ENCODE measurements at places on chromosomes 1 and 21. TPM values are rescaled to one million over a fixed set of nuclear protein-coding genes. Genes with fewer than 3 reads are reported as not detected.
A peak's percentile ranks its signal among the peaks of the same experiment; 100 is the strongest.

DNA sequence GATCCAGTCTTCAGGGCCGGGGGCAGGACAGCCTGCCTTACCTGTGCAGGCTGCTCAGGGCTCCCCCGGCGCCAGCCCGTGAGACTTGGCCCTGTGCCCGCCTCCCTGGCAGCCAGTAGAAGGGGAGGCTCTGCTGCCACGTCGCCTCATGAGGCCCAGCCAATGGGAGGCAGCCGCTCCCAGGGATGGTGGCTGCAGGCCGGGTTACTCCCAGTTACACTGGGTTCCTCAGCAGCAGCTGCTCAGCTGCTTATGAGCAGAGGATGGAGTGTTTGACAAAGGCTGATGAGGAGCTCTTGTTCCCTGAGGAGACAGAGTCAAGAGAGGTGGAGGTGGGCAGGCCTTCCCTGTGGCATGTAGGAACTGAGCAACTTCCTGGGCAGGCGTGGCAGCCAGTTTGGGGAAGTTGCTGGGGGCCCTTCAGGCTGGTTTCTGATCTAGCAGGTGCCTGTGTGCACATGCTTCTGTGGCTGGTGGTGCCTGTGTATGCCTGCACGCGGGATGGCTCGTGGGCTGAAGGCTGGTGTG, 5.5 kb downstream of the MFSD2A start:
- peak overlapping the region; percentile 7 for H3K27ac ChIP-seq
- H3K4me3 ChIP-seq, result no peak overlapping the region
- H3K4me1 ChIP-seq, result peaks cover 22% of the 10 kb centered on the region
- no peaks in the 10 kb centered on the region for H3K36me3 ChIP-seq
- no peaks in the 10 kb centered on the region for H3K27me3 ChIP-seq

GRCh38 chr1:99598738-99599411, 47.0 kb upstream of the PALMD start:
- no peaks in the 10 kb centered on the region for H3K36me3 ChIP-seq
- no peaks in the 10 kb centered on the region for H3K27me3 ChIP-seq

The ECE1 gene
- total RNA-seq, result 85.3 TPM

GRCh38 chr1:9058465-9058864, 11.0 kb downstream of the SLC2A5 start:
- H3K36me3 ChIP-seq, result no peaks in the 10 kb centered on the region
- H3K4me3 ChIP-seq, result no peak overlapping the region
- no peaks in the 10 kb centered on the region for H3K4me1 ChIP-seq
- H3K27me3 ChIP-seq, result peaks cover 3% of the 10 kb centered on the region
- no peak for DNase-seq
